ENCODE measurements at places on chromosomes 1 and 21.

DNA sequence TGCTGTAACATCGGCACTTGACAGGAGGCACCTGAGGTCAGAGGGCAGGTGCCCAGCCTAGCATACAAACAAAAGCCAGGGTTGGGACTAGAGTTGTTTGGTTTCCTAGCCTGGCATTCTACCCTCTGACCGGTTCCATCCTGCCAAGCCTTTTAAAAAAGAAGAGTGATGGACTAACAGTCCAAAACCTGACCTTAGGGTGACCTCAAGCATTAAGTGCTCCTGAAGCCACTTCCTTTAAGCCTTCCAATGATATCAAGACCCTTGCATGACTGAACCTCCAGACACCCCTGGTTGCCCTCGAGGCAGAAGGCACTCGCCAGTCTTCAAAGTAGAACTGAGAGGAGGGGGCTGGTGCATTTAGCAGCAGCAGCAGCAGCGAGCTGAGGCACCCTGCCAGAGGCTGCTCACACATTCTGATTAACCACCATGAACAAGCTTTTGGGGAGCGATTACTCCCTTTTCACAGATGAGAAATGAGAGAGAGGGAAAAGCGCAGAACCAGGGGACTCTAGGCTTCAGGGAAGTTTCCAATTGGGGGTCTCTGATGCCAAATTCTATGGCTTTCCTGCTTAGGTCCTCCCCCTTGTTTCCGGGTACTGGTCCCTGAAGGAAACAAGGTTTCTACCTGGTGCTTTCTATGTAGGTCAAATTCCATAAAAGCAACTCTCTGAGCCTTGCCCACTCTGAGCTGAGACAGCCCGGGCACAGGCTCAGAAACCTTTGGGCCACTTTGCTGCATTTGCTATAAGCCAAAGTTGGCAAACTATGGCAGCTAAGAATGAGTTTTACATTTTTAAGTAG is 9.2 kb downstream of the SLC2A1 start:
- no peak for DNase-seq

DNA sequence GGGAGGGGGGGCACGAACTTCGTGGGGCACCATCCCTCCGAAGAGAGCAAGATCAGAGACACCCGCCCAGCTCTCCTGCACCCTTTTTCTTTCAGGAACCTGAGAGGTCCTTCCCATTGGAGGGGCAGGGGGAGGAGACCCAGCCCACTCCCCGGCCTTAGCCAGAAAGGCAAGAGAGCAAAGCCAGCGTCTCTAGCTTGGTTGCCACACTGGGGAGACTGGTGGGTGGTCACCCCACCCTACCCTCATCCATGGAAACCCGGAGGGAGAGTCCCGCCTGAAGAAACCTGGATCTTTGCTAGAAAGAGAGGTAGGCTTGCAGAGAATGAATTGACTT is 246 bp downstream of the ATP2B4 start:
- DNase-seq = no peak

GRCh38 chr1:112317140-112317539 is 78.9 kb upstream of the CTTNBP2NL start:
- DNase-seq = no peak

DNA sequence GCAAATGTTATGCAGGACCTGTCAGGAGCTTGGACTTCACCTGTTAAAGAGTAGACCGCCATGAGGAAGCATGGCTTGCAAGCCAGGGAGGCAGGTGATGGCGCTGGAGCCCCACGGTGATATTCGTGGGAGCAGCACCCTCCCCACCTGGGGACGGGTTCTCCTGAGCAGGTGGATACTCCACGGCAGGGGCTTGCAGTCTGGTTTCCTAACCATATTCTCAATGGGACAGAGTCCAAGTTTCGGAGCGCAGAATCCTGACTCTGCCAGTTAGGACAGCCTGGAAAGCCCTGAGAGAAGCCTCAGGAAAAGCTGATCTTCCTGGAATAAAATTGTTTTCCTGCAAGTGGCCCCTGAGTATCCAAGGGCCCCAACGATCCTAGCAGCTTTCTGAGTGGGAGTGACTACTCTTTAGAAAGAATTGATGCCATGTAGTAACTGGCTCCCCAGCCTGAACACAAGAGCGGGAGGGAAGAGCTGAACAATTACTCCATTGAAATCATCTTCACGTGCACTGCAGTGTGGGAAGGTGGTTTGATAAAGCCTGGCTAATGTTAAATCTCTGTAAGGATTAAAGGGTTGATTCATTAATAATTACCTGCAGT is 146.3 kb upstream of the RAB4A start:
- no peak for DNase-seq

DNA sequence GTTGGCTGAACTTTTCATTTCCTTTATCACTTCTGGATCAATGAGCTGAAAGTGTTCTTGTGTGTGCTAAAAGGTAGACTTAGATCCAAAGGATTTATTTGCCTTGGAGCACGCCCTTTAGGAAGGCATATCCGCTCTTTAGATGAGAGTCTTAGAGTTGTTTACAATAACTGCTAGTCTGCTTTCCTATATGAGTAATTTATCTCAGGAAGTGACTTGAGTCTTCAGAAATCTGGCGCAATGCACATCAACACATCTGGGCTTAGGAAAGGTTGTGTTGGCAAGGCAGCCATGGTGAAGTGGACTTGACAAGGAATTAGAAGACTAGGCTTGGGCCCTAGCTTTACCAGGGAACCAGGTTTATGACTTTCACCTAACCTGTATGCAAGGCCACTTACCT is 204.1 kb upstream of the PTGFR start:
- DNase-seq = no peak

GRCh38 chr1:37755951-37756560 is 8.9 kb downstream of the EPHA10 start:
- no peak for DNase-seq

- DNase-seq = no peak
Observed at GRCh38 chr21:26461500-26461899, 111.6 kb downstream of the CYYR1 start.

- DNase-seq = no peak
Observed at GRCh38 chr1:228697207-228698016, 37.9 kb upstream of the RHOU start.

GRCh38 chr21:42186591-42186990 is 32.3 kb upstream of the ABCG1 start:
- no peak for DNase-seq

DNA sequence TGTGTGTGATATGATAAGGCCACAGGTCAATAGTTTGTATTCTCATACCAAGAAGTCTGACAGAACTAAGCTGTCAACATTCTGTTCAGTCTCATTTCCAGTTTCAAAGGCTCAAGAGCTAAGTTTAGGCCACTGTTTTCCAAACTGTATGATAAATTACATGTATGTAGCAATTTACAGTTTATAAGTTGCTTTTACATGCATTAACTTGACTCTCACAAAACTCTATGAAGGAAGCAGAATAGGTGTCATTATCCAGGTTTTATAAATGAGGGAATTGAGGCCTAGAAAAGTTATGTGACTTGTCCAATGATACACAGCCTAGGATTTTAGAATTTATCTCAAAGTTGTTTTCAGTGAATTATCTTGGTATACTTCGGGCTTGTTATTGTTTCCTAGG is 23.4 kb downstream of the FMO5 start:
- no peak for DNase-seq

GRCh38 chr1:66266756-66267155 is 267.2 kb upstream of the SGIP1 start:
- DNase-seq = no peak
